Heart left ventricle (tissue), 16 donors: ENCODE measurements at places on chromosomes 12 and 14. TPM values are rescaled to one million over a fixed set of nuclear protein-coding genes. Genes with fewer than 3 reads are reported as not detected.

TUBA1B gene
- 351 TPM for total RNA-seq

GDF3 gene
- total RNA-seq, result not detected

DPPA3 gene
- total RNA-seq, result not detected

SSTR1 gene
- 2.6 TPM for total RNA-seq

PTPRO gene
- 0.69 TPM for total RNA-seq

TUNAR gene
- total RNA-seq, result not detected

PDZRN4 gene
- total RNA-seq, result not detected

RNASE4 gene
- 8.2 TPM for total RNA-seq

- DNase-seq, result peak; percentile 70
Measured at GRCh38 chr12:85836197-85837090, at the start of gene RASSF9. TSS of gene RASSF9 (minus strand) at chr12:85836409. CDS start at chr12:85836201, 208 bp downstream.

DNA sequence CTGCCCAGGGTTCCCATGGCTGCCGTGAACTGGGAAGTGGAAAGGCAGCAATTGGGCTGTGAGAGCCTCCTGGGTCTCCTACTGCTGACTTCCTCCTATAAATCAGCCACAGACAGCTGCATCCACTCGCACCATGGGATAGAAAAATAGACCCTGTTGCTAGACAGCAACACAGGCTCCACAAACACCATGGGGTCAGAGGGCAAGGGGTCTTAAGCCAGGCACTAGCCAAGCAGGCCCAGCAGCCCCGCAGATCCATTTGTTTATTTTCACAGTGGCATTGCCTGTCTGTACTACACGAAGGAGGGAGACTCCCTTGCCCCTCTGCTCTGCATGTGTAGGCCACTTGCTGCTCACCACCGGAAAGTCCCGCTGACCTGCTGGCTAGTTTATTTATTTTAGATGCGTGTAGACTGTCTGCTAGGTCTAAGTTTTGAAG is 139.8 kb downstream of the DACT1 start:
- DNase-seq, result no peak

GRCh38 chr14:99258341-99258861 is 13.6 kb downstream of the BCL11B start:
- no peak for DNase-seq

DNA sequence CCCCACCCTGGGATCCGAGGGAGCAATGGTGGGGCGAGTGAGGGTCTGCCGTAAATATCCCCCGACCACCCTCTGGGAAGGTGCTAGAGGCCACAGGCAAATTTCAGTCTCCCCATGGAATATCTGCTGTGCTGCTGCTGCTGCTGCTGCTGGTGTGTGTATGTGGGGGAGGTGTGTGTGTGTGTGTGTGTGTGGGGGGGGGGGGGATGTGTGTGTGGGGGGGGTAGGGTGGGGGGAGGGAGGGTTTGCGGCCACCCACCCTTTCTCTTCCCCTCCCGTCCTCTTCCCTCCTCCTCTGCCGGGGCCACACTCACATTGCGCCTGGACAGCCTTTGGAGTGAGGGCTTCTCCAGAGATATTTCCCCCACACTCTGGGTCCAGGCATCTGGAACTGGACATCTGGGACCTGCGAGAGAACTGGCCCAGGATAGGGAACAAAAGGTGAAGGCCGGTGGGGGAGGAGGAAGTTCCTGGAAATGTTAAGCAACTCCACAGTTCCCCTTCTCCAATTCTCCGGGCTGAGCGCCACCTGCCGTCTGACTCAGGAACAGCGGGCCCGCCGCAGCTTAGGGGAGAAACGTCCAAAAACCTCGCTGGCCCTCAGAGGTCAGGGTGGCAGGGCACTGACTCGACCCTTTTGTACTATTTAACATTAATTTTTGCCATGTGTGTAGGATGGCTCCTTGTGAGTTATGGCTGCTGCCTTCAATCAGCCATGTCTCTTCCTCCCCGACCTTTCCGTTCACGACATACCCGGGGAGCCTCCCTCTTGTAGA is at the start of gene C1RL:
C1RL (minus strand) TSS at position 419 of the 776 bp plus-strand sequence; CDS start at position 385, 34 bp downstream.
- peak; percentile 90 for DNase-seq

DNA sequence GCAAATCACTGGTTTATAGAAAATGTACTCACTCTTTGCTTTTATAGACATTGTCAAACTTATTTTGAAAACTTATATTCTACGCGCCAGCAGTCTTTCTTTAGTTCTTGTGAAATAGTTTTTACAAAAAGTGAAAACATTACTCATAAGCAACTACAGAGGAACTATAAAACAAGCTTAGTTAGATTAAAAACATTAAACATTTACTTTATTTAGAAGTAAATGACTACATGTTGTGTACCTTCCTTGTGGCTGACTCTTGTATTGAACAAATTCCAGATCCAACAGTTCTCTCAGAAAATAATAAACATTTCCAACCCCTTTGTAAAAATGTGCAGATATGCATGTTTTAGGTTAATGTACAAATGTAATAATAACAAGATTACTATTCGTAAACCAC is 198.5 kb downstream of the SOX5 start:
- DNase-seq, result no peak

DNA sequence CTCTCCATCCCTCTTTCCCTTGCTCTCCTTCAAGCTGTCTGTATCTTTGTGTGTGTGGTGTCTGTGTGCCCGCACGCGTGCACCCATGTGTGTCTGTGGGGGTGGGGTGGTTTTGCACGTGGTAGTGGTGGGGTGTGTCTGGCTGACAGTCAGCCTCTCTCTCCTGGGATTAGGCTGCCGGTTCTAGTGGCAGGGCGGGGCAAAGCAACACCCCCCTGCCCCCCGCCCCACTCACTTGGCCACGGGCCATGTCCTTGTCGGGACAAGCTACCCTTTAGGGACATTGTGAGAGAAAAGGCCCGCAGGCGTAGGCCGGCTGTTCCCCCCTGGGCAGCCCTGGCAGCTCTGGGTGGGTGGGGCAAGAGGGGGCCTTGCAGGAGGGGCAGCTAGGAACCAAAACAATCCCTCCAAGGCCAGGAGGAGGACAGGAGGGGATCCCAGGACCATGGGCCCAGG is 182.6 kb downstream of the ALG10 start:
- DNase-seq, result no peak

DNA sequence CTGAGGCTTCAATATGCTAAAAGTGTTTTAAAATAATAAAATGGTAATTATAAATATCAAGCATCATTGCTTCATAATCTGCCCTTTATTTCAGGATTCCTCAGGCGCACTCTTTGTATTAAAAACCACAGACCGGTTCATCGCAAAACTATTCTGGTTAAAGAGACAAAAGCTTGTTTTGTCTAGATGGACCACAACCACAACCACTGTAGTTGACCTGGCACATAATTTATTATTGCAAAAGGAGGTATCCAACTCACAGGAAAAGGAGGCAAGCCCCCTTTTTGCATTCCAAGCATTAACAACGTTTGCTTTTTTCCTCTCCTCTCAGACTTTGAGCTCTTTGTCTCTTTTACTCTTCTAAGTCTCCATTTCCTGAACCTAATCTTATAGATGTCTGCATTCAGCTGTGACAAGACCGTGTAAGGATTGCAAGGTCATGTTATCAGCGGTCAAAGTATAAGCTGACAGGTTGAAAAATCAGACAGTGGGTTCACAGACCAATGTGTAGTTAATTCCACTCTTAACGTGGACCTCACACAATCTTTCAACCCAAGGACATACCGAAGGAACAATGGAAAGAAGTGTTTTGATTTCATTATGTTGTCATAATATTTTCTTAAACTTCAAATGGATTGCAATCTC is 1057.6 kb downstream of the GALC start:
- no peak for DNase-seq

DNA sequence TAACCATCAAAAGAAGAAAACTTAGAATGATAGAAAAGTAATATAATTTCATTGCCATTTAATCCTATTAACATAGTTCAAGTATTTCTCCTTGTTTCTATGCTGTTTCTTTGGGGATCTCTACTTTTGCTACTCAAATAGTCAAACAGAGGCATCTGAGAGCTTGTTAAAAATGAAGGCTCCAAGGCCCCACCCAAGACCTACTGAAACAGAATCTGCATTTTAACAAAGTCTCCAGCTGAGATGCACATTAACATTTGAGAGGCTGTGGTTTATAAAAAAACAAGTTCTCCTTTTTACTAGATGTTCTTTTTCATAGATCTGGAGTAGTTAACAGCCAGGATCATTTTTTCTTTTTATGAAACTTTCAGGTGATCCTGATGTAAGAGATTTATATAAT is 31.8 kb downstream of the PPFIA2 start:
- no peak for DNase-seq

DNA sequence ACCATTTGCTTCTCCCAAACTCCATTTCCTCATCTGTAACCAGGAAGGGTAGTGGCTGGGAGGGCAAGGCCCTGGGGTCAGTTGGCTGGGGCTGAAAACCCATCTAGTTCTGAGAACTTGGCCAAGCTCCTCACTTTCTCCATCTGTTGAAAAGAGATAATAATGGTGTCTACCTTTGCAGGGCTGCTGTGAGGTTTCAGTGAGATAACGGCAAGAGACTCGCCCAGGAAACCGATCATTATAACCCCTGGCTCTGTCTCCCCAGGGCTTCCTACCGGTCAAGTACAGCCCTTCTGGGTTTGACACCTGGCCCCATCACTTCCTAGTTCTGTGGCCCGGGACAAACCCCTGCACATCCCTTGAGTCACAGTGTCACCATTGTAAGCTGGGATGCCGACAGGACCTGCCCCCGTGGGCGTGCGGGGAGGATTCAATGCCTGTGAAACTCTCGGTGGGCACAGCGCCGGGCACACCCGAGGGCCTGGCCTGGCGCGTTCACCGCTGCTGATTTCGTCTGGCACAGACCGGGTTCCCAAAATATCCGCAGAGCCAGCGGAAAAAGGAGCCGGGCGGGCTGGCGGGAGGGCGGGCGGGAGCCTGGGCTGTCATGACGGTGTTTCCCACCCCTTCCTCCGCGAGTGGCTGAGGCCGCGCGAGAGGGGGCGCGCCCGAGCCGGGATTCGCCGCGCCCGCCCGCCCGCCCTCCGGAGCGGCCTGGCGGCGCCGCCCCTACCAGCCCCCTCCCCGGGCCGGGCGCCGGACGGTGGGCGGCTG is 4.4 kb downstream of the KMT5A start:
- peak; percentile 91 for DNase-seq
